GM12864 (cell line): ENCODE measurements at places on chromosomes 6 and 20.
A peak's percentile ranks its signal among the peaks of the same experiment; 100 is the strongest.

DNA sequence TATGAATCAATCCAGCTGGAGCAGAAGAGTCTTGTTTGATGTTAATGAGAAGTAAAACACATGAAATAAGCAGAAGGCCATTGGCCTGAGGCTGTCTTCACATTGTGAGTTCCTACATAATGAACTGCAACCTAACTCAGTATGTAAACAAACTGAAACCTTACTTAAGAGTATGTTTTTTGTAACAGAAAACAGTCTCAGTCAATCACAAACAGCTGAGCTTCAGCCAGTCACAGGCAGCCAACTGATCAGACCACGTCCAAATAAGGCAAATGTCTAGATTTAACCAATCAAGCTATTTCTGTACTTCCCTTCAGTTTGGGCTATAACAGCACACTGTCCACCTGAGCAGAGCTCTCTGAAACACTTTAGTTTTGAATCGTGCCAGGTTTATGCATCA lies 234.7 kb downstream of the TRDN start:
- DNase-seq: peak; percentile 15

GRCh38 chr6:101537753-101538316 lies 144.3 kb downstream of the GRIK2 start:
- no peak for DNase-seq

GRCh38 chr20:1035466-1035865 lies 33.4 kb upstream of the RSPO4 start:
- no peak for DNase-seq

DNA sequence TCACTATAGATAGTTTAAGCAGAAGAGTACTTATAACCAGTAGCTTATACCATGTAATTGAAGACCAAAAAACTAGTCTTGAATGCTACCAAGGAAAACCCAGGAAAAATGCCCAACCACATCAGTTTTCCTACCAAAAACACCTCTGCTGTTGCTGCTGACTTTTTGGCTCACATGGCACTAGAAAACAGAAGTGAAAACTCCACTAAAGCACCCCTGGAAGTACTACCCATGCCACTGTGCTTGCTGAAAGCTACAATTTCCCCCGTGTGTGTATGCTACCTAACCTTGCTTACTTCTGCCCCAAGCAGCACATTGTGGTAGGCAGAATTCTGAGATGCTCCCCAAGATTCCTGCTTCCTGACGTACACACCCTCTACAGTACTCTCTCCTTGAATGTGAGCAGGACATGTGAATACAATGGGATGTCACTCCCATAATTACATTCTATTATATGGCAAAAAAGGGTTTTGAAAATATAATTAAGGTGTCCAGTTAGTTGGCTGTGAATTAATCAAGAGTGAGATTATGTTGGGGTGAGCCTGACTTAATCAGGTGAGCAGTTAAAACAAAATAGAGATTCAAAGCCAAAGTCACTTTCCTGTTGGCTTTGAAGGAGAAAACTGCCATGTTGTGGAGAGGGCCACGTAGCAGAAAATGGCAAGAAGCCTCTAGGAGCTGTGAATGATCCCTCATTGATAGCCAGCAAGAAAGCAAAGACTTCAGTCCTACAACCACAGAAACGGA lies 209.8 kb upstream of the MARCKS start:
- no peak for DNase-seq

DNA sequence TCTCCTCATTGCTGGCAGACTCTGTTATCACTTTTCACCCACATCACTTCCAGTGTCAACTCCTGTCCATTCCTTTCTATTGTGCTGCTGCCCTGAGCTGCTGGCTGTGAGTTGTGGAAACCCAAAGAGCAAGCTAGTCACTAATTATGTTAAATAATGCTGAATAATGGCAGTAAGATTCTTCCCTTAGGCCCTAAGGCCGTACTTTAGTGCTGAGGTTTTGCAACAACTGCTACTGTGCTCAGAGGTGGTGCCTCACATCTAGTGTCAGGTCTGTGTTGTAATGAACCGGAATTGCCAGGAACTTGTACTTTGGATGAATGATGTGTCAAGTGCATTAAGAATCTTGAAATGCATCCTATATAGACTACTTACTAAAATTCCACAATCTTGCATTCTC lies 372.2 kb upstream of the RNF217 start:
- DNase-seq: no peak

DNA sequence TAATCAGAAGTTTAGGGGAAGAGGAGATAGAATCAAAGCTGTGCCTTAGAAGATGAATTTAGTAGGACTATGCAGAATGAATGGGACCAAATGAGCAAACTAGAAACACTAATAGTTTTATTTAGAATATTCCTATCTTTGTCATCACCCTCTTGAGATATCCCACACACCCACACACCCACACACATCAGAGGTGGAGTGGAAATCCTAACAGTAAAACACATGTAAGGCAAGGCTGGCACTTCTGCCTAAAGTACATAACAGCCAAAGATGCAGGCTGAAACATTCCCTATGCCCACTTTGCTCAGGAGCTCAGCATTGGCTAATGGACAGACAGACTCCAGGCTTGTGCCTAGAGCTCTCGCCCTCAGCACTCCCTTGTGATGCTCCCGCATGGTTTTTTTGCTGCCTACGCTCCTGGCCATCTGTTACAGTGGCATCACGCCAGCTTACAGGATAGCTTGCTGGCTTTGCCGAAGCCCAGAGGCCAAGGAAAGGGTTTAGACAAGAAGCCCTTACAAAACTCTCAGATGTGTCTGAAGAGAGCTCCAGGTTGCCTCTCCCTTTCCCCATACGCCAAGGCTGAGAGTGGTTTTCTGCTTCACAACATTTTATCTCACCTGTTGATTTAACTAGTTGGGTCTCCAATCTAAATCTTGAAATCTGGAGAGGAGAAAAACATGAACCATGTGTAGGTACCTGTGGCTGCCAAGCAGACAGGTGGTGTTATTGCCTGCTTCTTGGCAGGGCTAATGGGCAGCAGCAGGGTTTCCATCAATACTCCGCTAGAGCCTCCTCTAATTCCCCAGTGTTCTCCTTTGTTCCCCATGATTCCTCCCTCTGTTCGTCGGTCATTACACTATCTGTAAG lies 282.6 kb upstream of the ID4 start:
- DNase-seq: no peak

DNA sequence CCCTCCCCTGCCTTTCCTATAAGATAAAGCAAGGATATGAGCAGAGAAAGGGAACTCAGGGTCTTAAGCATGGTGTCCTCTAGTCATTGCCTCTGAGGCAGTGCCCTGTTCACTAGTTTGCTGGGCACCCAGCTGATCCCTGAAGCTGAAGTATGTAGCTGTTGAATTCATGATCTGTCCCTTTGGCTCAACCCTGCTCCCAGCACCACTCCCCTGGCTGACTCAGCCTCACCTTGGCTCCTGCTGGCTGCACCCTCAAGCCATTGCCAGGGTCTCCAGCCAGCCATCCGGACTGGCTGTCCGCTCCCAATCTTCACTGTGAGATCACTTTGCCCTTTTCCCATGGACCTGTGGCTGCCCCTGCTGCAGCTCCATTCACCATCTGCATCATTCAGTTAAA lies 25.9 kb upstream of the UST start:
- DNase-seq: no peak

DNA sequence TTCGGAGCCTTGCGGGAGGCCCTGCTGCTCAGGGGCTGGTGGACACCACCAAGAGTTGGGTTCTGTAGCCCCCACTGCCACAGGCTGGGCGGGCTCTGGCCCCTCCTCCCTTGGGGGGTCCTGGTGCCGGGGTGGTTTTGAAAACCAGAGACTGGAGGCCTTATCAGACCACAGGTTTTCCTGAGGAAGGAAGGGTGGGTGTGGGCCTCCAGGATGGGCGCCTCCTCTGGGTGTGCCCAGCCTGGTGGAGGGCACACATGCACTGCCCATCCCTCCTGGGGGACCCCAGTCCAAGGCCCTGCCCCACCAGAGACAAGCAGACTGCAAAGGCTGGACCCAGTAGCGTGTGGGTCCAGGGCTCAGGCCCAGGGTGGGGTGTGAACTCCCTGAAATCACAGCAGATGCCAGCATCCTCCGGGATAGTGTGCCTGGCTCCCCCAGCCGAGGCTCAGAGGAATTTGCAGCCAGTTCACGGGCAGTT lies 13.5 kb upstream of the ZBTB46 start:
- DNase-seq: no peak

DNA sequence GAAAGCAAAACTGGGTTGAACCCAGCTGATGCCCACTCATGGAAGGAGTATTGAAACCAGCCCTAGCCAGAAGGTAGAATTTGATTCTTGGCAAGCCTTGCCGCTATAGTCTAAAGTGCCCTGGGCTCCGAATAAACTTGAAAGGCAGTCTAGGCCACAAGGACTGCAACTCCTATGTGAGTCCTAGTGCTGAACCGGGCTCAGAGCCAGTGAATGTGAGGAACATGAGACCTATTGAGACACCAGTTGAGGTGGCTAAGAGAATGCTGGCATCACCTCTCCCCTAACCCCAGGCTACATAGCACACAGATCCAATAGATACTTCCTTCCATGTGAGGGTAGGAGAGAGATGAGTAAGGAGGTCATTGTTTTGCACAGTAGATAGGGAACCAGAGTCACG lies 3.5 kb upstream of the DEFB110 start:
- no peak for DNase-seq

DNA sequence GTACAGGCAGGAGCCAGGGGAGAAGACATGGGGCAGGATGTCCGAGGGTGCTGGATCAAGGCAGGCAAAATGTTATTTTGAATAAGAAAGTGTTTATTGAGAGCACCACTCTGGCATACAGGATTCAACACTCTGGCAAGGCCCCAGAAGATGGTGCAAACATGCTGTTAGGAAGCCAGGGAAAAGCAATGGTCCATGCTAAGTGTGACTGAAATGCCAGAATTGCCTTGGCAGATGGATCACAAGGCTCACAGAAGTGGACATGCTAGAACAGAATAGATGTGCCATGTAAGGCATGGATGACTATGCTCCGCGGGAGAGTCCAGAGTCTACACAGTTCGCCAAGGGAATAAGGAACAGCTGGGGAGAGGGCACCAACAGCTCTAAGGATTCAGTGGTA lies 54.6 kb downstream of the QRSL1 start:
- no peak for DNase-seq
